ENCODE measurements at places on chromosomes 4 and X. TPM values are rescaled to one million over a fixed set of nuclear protein-coding genes. Genes with fewer than 3 reads are reported as not detected.

DNA sequence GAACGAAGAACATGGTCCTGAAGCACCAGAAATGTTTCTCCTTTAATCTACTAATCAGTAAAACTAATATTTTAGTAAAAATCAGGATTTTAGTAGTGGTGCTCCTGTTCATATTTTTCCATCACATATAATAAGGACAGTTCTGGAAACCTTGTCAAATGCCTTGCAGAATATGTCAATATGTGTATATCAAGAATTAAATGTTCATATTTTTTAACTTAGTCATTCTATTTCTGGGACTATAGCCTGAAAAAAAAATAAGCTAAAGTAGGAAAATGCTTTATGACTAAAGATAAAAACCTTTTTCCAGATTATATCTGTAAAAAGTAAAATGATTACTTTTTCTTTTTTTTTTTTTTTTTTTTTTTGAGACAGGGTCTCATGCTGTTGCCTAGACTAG lies 65.1 kb downstream of the MAB21L2 start:
- H3K4me3 ChIP-seq: no peak overlapping the region
- no peaks in the 10 kb centered on the region for H3K36me3 ChIP-seq
- H3K27me3 ChIP-seq: no peaks in the 10 kb centered on the region
- H3K27ac ChIP-seq: no peak overlapping the region
- H3K4me1 ChIP-seq: peaks cover 14% of the 10 kb centered on the region
- no peak for DNase-seq

DNA sequence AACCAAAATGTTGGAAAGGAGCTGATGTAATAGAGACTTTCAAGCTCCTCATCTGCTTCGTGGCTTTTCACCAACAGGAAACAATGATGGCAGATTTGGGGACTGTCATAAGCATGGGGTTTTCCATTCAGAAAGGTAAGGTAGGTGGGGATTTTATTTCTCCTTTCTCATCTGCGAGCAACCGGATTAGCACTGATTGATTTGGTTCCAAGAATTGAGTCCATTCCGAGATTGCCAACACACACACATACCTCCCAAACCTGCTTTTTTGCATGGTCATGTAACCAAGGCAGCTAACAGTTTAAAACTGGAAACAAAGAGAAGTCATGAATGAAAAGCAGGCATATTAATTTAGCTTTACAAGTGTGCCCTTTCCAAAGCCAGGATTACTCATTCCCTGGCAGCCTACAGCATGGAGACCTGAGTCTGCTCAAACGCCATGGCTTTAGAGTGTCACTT lies 63.0 kb upstream of the LNX1 start:
- no peak overlapping the region for H3K4me3 ChIP-seq
- no peak for DNase-seq
- H3K36me3 ChIP-seq: no peaks in the 10 kb centered on the region
- peaks cover 21% of the 10 kb centered on the region for H3K4me1 ChIP-seq
- no peak overlapping the region for H3K27ac ChIP-seq
- no peaks in the 10 kb centered on the region for H3K27me3 ChIP-seq

DNA sequence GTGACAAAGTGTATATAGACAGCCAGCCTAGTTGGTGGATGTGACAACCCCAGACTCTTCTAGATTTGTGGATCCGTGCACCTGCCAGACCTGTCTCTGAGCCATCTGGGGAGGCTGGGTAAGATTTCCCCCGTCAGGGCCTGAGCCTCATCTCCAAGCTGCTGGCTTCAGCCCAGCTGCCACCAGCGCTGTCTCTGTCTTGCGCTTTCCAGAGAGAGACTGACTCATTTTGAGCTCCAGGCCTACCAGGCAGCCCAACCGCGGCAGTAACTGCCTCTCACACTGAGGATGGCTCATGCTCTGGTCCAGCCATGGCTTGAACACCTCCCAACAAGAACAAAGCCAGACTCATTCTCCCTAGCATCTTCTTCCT lies 26.4 kb downstream of the NOP14 start:
- H3K27me3 ChIP-seq: no peaks in the 10 kb centered on the region
- peak overlapping the region; percentile 27 for H3K4me3 ChIP-seq
- DNase-seq: peak; percentile 49
- peaks cover 39% of the 10 kb centered on the region for H3K4me1 ChIP-seq
- H3K36me3 ChIP-seq: peaks cover 15% of the 10 kb centered on the region

GRCh38 chrX:48579259-48579658 lies 5.0 kb downstream of the RBM3 start:
- no peak overlapping the region for H3K4me3 ChIP-seq
- H3K27me3 ChIP-seq: no peaks in the 10 kb centered on the region
- no peak for DNase-seq

GRCh38 chr4:5793514-5793913 lies 82.5 kb downstream of the EVC start:
- DNase-seq: peak; percentile 85
- H3K4me3 ChIP-seq: no peak overlapping the region
- H3K27me3 ChIP-seq: no peaks in the 10 kb centered on the region
- peaks cover 34% of the 10 kb centered on the region for H3K36me3 ChIP-seq

- peak overlapping the region; percentile 20 for H3K4me3 ChIP-seq
- H3K27ac ChIP-seq: peak overlapping the region; percentile 97
- no peaks in the 10 kb centered on the region for H3K27me3 ChIP-seq
- DNase-seq: no peak
- peaks cover 85% of the 10 kb centered on the region for H3K4me1 ChIP-seq
- H3K36me3 ChIP-seq: no peaks in the 10 kb centered on the region
Observed at GRCh38 chr4:74109870-74110605, 11.0 kb upstream of the CXCL2 start.

GRCh38 chrX:42524379-42524778 lies 253.6 kb downstream of the PPP1R2C start:
- no peak for DNase-seq
- no peaks in the 10 kb centered on the region for H3K27me3 ChIP-seq
- H3K36me3 ChIP-seq: no peaks in the 10 kb centered on the region
- H3K4me1 ChIP-seq: peaks cover 15% of the 10 kb centered on the region
- no peak overlapping the region for H3K27ac ChIP-seq

GRCh38 chrX:148271263-148271662 lies 229.2 kb upstream of the AFF2 start:
- H3K27ac ChIP-seq: no peak overlapping the region
- H3K4me3 ChIP-seq: no peak overlapping the region
- no peak for DNase-seq
- H3K4me1 ChIP-seq: no peaks in the 10 kb centered on the region
- no peaks in the 10 kb centered on the region for H3K36me3 ChIP-seq

DNA sequence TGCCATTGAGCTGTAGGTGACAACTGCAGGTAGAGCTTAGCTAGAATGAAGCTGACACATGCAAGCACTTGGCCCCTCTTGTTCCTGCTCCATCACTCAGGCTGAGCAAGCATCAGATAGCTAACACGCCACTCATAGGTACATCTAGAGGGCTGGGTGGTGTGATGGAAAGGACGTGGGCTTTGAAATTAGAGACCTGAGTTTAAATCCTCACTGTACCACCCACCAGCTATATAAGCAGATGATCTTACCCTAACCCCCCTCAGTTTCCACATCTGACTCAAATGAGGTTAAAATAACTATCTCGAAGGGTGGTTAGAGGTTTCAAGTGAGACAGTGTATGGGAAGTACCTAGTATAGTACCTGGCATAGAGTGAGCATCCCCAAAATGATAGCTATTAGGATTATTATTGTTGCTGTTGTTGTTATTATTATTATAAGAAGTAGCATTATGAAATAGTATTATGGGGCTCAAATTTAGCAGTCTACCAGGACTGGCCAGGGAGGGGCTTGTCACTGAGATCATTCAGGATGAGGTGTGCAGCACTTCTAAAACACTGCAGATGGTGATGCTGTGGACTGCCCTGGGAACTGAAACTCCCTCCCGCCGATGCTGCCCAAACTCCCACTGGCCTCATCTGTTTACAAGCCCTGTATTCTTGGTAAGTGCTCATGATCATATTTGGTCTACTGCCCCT lies 59.0 kb downstream of the REELD1 start:
- no peak overlapping the region for H3K27ac ChIP-seq
- no peaks in the 10 kb centered on the region for H3K27me3 ChIP-seq
- H3K4me3 ChIP-seq: no peak overlapping the region
- no peak for DNase-seq
- H3K4me1 ChIP-seq: no peaks in the 10 kb centered on the region

- H3K27me3 ChIP-seq: no peaks in the 10 kb centered on the region
- no peak for DNase-seq
- H3K4me1 ChIP-seq: peaks cover 20% of the 10 kb centered on the region
- peaks cover 4% of the 10 kb centered on the region for H3K36me3 ChIP-seq
- H3K27ac ChIP-seq: peak overlapping the region; percentile 46
- peak overlapping the region; percentile 10 for H3K4me3 ChIP-seq
Observed at GRCh38 chr4:56195025-56195424, 192.3 kb downstream of the AASDH start.

DNA sequence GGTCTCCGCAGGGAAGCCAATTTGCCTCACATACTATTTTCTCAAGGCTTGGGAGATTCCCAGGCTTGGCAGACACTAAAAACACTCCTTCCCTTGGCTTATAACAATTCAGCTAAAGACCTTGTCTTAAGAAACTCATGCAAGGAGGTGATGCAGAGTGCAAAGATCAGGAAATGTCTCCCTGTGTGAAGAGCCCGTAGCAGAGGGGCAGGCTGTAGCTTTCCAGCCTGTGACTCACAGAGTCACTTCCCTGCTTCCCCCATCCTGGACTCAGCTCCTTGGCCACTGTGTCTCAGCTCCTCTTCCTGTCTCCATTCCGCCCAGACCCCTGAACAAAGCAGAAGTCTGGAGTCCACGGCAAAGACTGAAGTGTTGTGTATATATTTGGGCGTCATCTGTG lies 56.1 kb downstream of the KDR start:
- no peaks in the 10 kb centered on the region for H3K36me3 ChIP-seq
- H3K4me3 ChIP-seq: no peak overlapping the region

The FGFBP2 gene
- total RNA-seq: not detected

The LNX1 gene
- total RNA-seq: 2.3 TPM

The CT45A6 gene
- total RNA-seq: not detected

The ESX1 gene
- not detected for total RNA-seq

The C4orf54 gene
- not detected for total RNA-seq

The SSX2 gene
- not detected for total RNA-seq

The SLC10A4 gene
- 0.18 TPM for total RNA-seq
